ENCODE measurements at places on chromosomes 3 and 15.
A peak's percentile ranks its signal among the peaks of the same experiment; 100 is the strongest.

- no peak for DNase-seq
Observed at GRCh38 chr3:47847260-47847659, 44.3 kb downstream of the DHX30 start.

DNA sequence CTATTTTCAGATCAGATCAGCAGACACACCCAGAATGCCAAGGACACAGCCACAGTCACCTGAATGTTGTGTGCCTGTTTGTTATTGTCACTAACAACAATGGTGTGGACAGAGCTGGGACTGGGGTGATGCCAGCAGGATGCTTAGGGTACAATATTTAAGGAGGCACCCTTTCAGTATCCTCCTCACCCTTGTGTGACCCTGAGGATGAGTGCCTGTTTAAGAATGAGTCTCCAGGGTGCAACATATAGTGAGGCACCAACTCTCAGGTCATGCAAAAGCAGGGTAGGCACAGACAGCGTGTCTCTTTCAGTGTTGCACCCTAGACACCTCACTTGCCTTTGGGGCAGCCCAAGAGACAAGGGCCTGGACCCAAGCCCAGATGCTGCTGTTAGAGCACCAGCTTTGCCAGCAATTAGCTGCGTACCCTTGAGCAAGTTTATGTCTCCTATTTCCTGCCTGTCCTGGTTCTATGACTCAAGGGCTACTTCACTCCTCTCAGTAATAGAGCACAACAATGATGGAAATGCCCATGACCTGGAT is 122.6 kb downstream of the AQP9 start:
- peak; percentile 83 for DNase-seq

DNA sequence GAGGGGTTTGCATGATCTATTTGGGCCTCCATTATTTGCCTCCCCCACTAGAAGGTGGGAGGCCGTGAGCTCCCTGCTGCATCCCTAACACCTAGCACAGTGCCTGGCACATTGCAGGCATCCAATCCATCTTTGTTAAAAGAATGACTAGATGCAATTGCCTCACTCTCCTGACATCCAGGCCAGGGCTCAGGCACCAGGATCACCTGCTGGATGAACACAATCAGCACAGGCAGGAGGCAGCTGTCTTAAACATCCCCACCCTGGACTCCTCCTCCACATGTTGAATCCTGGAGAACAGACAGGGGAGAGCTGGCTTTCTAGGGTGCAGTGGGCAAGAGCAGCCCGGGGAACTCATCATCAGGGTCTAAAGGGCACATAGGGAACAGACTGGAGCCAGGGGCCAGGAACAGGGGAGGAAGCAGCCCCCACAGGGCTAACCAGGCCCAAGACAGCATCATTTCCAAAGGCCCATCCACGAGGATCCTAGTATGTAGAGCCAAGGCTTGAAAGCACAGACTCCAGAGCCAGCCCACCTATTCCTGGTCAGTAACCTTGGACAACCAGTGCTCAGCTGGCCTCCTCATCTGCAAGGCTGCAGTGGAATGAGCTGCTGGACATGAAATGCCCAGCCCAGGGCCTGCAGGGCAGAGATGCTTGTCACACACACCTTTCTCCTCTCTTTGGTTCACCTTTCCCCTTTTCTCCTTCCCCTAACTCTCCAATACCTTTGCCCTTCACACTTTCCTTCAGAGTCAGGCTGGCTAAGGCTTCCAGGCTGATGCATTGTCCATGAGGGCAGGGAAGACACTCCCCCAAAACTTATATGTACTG is 254.4 kb upstream of the TLE3 start:
- DNase-seq = no peak

GRCh38 chr3:139121513-139122220 is 77.0 kb upstream of the PRR23C start:
- no peak for DNase-seq

- DNase-seq = no peak
Observed at GRCh38 chr15:66578286-66578875, 12.6 kb upstream of the LCTL start.
